MCF 10A (cell line): ENCODE measurements at places on chromosomes 7 and 10. TPM values are rescaled to one million over a fixed set of nuclear protein-coding genes. Genes with fewer than 3 reads are reported as not detected.

WASHC2A gene
- total RNA-seq, result 19.3 and 28.0 TPM in 2 replicates

DOCK1 gene
- total RNA-seq, result 40.0 and 42.4 TPM in 2 replicates

GRCh38 chr7:139661043-139661440 lies 116.8 kb downstream of the HIPK2 start:
- H3K36me3 ChIP-seq, result peaks cover 30% of the 10 kb centered on the region
- H3K27me3 ChIP-seq, result no peaks in the 10 kb centered on the region
- H3K4me3 ChIP-seq, result no peak overlapping the region

DNA sequence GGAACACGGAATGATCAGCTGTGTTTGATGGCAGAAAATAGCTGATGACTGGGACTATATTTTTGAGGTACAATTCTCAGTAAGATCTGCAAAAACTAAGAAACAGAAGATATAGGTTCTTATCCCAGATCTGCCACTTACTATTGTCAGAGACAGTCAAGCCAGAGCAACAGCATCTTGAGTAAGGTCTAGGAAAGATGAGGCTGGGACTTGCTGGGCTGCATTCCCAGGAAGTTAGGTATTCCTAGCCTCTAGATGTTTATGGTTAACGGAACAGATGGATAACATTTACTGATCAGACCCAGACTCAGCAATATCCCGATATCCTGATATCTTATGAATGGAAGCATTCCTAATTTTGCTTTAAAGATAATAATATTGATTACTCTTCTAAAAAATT lies 68.7 kb upstream of the DNAJB12 start:
- peaks cover 11% of the 10 kb centered on the region for H3K36me3 ChIP-seq
- H3K27me3 ChIP-seq, result no peaks in the 10 kb centered on the region
- no peak for DNase-seq
- no peak overlapping the region for H3K27ac ChIP-seq
- no peak overlapping the region for H3K4me3 ChIP-seq
- H3K4me1 ChIP-seq, result no peaks in the 10 kb centered on the region

DNA sequence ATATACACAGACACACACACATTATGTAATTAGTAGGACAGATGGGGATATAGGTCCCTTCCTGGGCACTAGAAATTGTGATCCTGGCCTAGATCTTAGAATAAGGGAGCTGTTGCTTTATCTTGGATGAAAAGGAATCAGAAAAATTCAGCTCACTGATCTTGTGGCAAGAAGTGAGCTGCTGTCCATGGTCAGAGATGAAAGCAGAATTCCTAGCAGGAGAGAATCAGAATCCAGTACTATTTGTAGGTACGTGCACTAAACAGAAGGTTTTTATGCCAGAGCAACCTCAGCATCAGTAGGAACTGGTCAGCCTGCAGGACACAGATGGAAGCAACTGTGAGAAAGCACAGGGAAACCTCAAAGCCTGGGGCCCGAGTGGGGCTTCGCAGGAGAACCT lies 549.2 kb upstream of the POM121L12 start:
- H3K27me3 ChIP-seq, result no peaks in the 10 kb centered on the region
- H3K36me3 ChIP-seq, result no peaks in the 10 kb centered on the region
- no peaks in the 10 kb centered on the region for H3K4me1 ChIP-seq
- no peak for DNase-seq
- H3K27ac ChIP-seq, result no peak overlapping the region

- H3K4me1 ChIP-seq, result peaks cover 7% of the 10 kb centered on the region
- H3K27me3 ChIP-seq, result no peaks in the 10 kb centered on the region
- H3K27ac ChIP-seq, result no peak overlapping the region
- no peak for DNase-seq
These were observed 22.2 kb downstream of the TYW1B start for GRCh38 chr7:72805526-72806494.

DNA sequence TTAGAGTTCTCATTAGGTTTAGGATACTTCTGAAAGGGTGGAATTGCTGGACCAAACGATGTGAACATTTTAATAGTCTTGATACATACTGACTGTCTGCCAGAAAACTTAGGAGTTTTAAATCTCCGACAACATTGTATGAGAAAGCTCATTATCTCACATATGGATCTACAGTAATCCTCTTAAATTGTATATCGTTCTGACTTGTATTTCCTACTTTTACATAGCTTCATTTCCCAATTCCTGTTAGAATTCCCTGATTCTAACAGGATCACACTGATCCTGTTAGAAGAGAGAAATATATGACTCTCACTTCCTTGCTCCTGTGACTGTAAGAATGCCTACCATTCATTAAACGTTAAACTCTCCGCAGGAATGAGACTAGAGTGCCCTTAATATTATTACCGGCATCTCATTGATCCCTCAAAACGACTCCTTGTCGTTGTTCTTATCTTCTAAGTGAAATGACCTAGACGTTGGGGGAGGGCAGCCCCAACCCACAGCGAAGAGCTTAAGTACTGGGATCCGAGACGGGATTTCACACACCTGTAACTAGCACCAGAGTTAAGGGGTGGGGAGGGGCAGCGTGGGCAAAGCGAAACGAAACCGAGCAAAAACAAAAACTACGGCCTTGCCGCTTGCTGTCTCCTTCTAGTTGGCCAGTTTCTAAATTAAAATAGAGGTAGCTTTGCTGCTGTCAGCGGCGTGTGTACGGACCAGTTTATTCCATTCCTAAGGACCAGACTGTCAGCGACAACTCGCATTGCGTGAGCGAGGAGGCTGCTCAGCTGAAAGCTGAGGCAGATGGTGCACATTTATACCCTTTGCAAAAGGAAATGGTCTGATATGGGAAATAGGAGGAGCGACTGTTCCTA lies 678 bp upstream of the TMEM106B start:
- H3K36me3 ChIP-seq, result peaks cover 8% of the 10 kb centered on the region
- peak overlapping the region; percentile 90 for H3K4me3 ChIP-seq
- peaks cover 31% of the 10 kb centered on the region for H3K27me3 ChIP-seq
- DNase-seq, result no peak
- peaks cover 15% of the 10 kb centered on the region for H3K4me1 ChIP-seq
- peak overlapping the region; percentile 84 for H3K27ac ChIP-seq

DNA sequence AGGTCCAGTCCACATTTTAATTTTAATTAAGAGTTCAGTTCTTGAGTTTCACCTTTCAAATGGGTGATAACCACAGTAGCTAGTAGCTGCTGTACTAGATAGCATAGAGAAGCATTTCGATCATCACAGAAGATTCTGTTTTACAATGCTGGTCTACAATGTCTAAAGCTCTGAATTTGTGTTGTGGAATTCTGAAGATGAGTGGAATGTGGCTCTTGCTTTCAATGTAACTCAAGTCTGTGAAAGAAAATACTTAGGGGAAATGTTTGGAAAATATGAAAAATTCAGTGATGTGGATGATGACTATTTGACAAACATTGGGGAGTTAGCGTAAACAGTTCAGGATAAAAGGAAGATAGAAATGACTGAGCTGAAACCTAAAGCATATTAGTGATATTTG lies 139.4 kb downstream of the GNAT3 start:
- no peaks in the 10 kb centered on the region for H3K27me3 ChIP-seq
- H3K4me3 ChIP-seq, result no peak overlapping the region
- no peaks in the 10 kb centered on the region for H3K36me3 ChIP-seq
- no peak for DNase-seq
- no peaks in the 10 kb centered on the region for H3K4me1 ChIP-seq

- no peaks in the 10 kb centered on the region for H3K27me3 ChIP-seq
- peak overlapping the region; percentile 99 for H3K27ac ChIP-seq
- H3K36me3 ChIP-seq, result peaks cover 29% of the 10 kb centered on the region
These were observed 2.2 kb downstream of the HOXA5 start for GRCh38 chr7:27141137-27141922.
